ENCODE measurements at places on chromosomes 2 and 18. TPM values are rescaled to one million over a fixed set of nuclear protein-coding genes. Genes with fewer than 3 reads are reported as not detected.

The COX5B gene
- total RNA-seq, result 226 TPM

The AMER3 gene
- not detected for total RNA-seq

The STARD6 gene
- not detected for total RNA-seq

The THSD7B gene
- not detected for total RNA-seq

The REG3G gene
- not detected for total RNA-seq

DNA sequence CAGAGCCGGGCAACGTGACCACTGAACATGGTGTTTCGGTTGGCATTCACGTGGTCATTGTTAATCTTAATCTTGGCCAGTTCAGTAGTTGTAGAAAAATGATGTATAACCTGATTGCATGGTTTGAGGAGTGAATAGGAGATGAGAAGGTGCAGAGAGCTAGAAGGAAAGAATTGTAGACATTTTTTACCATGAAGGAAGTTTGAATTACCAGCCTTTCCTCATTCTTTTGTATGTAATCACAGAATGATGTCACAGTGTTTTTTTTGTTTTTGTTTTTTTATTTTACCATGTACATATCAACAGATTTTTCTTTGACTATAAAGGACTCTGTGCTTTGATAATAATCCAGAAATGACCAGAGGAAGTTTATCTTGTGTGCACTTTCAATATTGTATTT lies 126.3 kb downstream of the LTBP1 start:
- H3K4me3 ChIP-seq, result no peak overlapping the region
- H3K27me3 ChIP-seq, result no peaks in the 10 kb centered on the region
- no peaks in the 10 kb centered on the region for H3K4me1 ChIP-seq
- DNase-seq, result no peak
- H3K36me3 ChIP-seq, result no peaks in the 10 kb centered on the region
- no peak overlapping the region for H3K27ac ChIP-seq

DNA sequence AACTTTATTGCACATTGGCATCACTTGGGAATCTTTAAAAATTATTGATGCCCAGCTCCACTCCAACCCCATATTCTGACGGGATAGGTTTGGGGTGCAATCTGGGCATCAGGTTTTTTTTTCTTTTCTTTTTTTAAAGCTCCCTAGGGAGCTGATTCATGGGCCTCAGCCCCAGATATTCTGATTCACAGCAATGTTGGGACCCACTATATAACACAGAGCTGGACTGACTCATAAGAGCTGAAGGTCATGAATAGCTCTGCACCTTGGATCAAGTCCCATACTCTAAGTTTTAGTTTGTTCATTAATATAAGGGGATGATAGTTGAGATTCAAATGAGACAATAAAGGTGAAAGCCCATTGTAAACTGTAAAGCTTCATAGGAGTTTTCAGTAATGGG lies 191.1 kb upstream of the REV1 start:
- no peaks in the 10 kb centered on the region for H3K4me1 ChIP-seq
- peaks cover 42% of the 10 kb centered on the region for H3K36me3 ChIP-seq
- no peak overlapping the region for H3K4me3 ChIP-seq
- no peak for DNase-seq
- H3K27ac ChIP-seq, result no peak overlapping the region

GRCh38 chr18:76654577-76654976 lies 159.5 kb upstream of the ZNF516 start:
- no peaks in the 10 kb centered on the region for H3K36me3 ChIP-seq
- H3K4me3 ChIP-seq, result no peak overlapping the region

DNA sequence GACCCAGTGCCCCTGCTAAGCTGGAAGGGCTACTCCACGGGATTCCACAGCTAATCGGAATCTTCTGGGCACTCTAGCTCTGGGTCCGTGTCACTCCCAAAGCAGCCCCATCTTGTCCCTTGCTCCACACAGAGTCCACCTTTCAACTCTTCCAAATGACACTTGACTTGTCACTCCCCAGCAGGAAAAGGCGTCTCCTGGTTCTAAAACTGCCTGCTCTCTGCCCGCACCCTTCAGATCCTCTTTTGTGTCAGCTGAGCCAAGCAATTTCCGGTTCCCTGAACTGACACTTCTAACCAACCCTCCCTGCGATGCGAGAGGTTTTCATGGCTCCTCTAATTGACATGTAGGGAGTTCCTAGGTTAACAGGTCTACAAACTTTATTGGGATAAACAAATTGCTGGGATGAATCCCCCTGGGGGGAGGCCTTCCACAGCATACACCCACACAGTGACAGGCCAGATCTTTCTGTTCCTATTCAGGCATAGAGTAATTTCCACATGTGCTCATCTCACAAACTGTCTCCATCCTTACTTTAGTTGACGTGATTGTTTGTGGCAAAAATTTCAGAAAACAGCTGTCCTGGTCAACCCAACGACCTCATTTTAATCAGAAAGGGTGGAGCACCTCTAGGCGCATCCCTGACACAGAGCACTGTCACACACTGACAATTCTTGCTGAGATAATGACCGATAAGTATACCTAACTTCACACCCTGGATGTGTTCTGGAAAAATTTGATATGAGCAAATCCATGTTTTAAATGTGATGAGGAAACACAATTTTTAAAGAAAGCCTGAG lies 104.9 kb downstream of the RBMS1 start:
- no peak overlapping the region for H3K4me3 ChIP-seq
- peaks cover 100% of the 10 kb centered on the region for H3K4me1 ChIP-seq
- no peaks in the 10 kb centered on the region for H3K27me3 ChIP-seq
- H3K36me3 ChIP-seq, result no peaks in the 10 kb centered on the region
- peak; percentile 80 for DNase-seq
- peak overlapping the region; percentile 89 for H3K27ac ChIP-seq

- no peak for DNase-seq
- H3K4me1 ChIP-seq, result no peaks in the 10 kb centered on the region
- H3K4me3 ChIP-seq, result no peak overlapping the region
- no peaks in the 10 kb centered on the region for H3K36me3 ChIP-seq
Observed at GRCh38 chr2:156649596-156649995, 213.4 kb downstream of the GPD2 start.

- H3K4me3 ChIP-seq, result no peak overlapping the region
- H3K27ac ChIP-seq, result no peak overlapping the region
- H3K27me3 ChIP-seq, result no peaks in the 10 kb centered on the region
- no peaks in the 10 kb centered on the region for H3K4me1 ChIP-seq
- DNase-seq, result no peak
Observed at GRCh38 chr2:14137643-14138042, 494.9 kb upstream of the LRATD1 start.

DNA sequence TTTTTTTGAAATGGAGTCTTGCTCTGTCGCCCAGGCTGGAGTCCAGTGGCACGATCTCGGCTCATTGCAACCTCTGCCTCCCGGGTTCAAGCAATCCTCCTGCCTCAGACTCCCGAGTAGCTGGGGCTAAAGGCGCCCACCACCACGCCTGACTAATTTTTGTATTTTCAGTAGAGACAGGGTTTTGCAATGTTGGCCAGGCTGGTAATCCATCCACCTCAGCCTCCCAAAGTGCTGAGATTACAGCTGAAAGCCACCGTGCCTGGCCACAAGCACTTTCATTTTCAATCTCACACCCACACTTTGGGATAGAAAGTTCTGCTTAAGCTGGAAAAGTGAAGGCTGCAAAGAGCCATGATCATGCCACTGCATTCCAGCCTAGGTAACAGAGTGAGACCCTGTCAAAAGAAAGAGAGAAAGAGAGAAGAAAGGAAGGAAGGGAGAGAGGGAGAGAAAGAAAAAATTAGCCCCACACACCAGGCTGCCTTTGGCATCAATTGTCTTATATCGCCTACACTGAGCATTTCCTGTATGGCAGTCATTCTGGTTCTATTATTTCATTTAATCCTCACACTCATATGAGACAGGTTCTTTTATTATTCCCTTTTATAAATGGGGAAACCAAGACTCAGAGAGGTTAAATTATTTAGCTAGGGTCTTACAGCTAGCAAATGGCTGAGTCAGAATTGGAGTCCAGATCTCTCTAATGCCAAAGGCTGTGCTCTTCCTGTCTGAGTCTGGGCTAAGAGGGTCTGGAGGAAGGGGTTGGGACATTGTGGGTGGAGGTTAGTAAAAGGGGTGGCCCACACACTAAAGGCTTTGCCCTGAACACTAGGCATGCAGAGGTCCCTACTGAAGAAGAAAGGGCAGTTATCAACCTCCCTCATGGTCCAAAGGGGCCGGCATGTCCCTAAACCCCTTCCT lies 37.9 kb upstream of the PKDCC start:
- H3K36me3 ChIP-seq, result no peaks in the 10 kb centered on the region
- peak overlapping the region; percentile 13 for H3K4me3 ChIP-seq
- peaks cover 17% of the 10 kb centered on the region for H3K4me1 ChIP-seq
- H3K27ac ChIP-seq, result no peak overlapping the region
- DNase-seq, result no peak
- H3K27me3 ChIP-seq, result no peaks in the 10 kb centered on the region

DNA sequence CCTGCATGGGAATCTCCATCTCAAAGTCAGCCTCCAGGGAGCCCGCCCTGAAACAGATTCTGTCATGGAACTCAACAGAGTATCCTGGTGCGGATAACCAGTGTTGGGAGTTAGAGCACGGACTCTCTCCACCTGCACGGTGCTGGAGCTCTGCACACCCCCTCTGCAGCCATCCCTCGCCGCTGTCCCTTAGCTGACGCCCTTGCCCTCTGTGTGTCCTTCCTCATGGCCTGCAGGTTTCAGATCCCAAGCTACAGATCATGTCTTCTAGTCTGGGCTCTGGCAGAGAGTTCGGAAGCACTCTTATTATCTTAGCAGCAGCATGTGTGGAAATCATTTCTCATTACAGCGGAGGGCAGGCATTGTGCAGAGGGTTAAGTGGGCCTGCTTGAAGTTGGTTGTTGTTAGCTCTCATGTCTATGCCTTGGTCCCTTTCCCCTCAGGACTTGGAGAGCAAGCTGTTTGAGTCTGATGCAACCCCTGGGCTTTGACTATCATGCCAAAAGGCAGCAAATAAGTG lies 26.0 kb downstream of the TMEM127 start:
- H3K4me3 ChIP-seq, result no peak overlapping the region
- H3K27me3 ChIP-seq, result no peaks in the 10 kb centered on the region
- no peak for DNase-seq
- H3K27ac ChIP-seq, result no peak overlapping the region
- H3K36me3 ChIP-seq, result peaks cover 19% of the 10 kb centered on the region
- H3K4me1 ChIP-seq, result peaks cover 35% of the 10 kb centered on the region

DNA sequence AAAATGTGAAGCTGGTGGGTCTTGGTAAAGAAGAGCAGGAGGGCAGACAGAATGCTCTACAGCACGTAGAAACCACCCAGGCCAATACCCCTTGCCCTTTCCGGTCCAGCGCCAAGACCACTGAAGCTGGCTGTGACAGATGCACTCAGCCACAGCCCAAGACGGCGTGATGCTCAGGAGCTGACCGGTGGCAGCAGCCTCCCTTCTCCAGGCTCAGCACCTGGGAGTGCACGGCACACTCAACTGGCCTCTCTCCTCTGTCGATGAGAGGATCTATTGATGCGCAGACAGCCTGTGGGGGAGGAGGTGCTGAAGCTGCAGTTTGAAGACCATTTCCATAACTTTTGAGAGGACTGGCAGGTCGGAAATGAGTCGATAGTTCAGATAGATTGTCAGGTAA lies 141.0 kb upstream of the MYT1L start:
- H3K4me3 ChIP-seq, result no peak overlapping the region
- H3K27ac ChIP-seq, result no peak overlapping the region
- no peaks in the 10 kb centered on the region for H3K27me3 ChIP-seq

GRCh38 chr2:191565647-191566198 lies 112.2 kb upstream of the NABP1 start:
- no peak overlapping the region for H3K27ac ChIP-seq
- no peak overlapping the region for H3K4me3 ChIP-seq
- no peak for DNase-seq
- H3K4me1 ChIP-seq, result peaks cover 5% of the 10 kb centered on the region

GRCh38 chr2:134368009-134368817 lies 114.3 kb downstream of the MGAT5 start:
- peaks cover 4% of the 10 kb centered on the region for H3K36me3 ChIP-seq
- H3K4me3 ChIP-seq, result no peak overlapping the region
- no peak for DNase-seq
- H3K27ac ChIP-seq, result no peak overlapping the region
- no peaks in the 10 kb centered on the region for H3K4me1 ChIP-seq

DNA sequence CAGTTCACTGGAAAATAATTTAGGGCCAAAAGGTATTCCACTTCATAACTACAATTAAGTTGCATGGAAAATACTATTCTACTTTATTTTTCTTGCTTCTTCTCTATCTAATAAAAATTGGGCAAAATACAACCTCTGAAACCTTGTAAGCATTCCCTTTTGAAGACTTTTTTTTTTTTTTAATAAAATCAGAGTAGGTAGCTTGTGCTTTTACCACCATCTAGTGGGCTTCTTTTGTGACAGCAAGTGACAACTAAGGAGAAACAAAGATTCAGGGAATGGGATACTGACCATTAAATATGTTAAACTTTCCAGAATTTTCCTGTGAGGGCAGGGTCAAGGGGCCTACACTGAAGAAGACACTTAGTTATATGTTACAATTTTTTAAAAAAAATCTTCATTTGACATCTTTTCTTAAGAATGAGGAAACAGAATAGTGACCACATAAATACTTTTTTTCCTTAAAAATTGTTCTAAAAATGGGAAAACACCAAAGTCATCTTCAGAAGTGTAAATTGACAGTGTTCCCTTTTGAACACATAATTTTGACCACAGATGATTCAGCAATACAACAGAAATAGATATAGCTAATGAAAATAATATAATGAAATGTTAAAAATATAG lies 1183.2 kb upstream of the ACVR2A start:
- no peak overlapping the region for H3K27ac ChIP-seq
- H3K4me1 ChIP-seq, result no peaks in the 10 kb centered on the region
- H3K4me3 ChIP-seq, result no peak overlapping the region
- H3K36me3 ChIP-seq, result no peaks in the 10 kb centered on the region

GRCh38 chr18:2171840-2172625 lies 399.3 kb downstream of the METTL4 start:
- no peaks in the 10 kb centered on the region for H3K36me3 ChIP-seq
- no peaks in the 10 kb centered on the region for H3K27me3 ChIP-seq
- DNase-seq, result no peak
- H3K27ac ChIP-seq, result no peak overlapping the region

GRCh38 chr2:160111951-160112798 lies 49.8 kb upstream of the PLA2R1 start:
- H3K27me3 ChIP-seq, result no peaks in the 10 kb centered on the region
- no peak for DNase-seq
- no peak overlapping the region for H3K27ac ChIP-seq
- H3K4me3 ChIP-seq, result no peak overlapping the region
- H3K4me1 ChIP-seq, result no peaks in the 10 kb centered on the region

DNA sequence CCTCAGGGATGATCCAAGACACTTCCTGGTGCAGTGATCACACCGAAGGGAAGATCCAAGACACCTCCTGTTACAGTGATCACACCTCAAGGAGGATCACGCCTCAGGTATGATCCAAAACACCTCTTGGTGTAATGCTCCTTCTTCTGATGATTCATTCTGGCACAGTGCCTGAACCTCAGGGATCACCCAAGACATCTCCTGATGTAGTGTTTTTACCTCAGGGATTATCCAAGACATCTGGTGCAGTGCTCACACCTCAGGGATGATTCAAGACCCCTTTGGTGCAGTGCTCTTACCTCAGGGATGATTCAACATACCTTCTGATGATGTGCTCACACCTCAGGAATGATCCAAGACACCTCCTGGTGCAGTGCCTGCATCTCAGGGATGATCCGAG lies 124.4 kb downstream of the ASB1 start:
- H3K27ac ChIP-seq, result no peak overlapping the region
- H3K4me1 ChIP-seq, result no peaks in the 10 kb centered on the region
- H3K27me3 ChIP-seq, result no peaks in the 10 kb centered on the region

Data from spleen (tissue), 13 donors.